ENCODE measurements at places on chromosomes 13 and 19.
A peak's percentile ranks its signal among the peaks of the same experiment; 100 is the strongest.

DNA sequence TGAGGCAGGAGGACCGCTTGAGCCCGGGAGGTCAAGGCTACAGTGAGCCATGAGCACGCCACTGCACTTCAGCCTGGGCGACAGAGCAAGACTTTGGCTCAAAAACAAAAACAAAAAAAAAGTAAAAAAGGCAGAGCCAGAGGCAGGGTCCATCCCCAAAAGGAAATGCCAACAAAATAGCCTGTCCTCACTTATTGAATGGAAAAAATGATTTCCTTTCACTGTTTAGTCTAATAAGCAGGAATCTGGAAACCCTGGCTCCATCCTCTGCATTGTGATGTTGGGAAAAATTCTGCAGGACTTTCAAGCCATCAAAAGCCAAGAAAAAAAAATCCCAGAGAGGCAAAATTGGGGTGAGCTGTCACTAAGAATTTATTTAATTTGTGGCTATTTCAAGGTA is 23.2 kb downstream of the ZIC5 start:
- no peak for DNase-seq

- no peak for DNase-seq
These were observed 167.1 kb downstream of the PCDH9 start for GRCh38 chr13:67063036-67063435.

GRCh38 chr13:112569821-112570220 is 18.1 kb downstream of the TUBGCP3 start:
- no peak for DNase-seq

- DNase-seq = no peak
These were observed 1273.3 kb upstream of the ATXN8OS start for GRCh38 chr13:68834375-68834774.

GRCh38 chr13:105196052-105196451 is 1339.4 kb downstream of the EFNB2 start:
- DNase-seq = peak; percentile 71

DNA sequence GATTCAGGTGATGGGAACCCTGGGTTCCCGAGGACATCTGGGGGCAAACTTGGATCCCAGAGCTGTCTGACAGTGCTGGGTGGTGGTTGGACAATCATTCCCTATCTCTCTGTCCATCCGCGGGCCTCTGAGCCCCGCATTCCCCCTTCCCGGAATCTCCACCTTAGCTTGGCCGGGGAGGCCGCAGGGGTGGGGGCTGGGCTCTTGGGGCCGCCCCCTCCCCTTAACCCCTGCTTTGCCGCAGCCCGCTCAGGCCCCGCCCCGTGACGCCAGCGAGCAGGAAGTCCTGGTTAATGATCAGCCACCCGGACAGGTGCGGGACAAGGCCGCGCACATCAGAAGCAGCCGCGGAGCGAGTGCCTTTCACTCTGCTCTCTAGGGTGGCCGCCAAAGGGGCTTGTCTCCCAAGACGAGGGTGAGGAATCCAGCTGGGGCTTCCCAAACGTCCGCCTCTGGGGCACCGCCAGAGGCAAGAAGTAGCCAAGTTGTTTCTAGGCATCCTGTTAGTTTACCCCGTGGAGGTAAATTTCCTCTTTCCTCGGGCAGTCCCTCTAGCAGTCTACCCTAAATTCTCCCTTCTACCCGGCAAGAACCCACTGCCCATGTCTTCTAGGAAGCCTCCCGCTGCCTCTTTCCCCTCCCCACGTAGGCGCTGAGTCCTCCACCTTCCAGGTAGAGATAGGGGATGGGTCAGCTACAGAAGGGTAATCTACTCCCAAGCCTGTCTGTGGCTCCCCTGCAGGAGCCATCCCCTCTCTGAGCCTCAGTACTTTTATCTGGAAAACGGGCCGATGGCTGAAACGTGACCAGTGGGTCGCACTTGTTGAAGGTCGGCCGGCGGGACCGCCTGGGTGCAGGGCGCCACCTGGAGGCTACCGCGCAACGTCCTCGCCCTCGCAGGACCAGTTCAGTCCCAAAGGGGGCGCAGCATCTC is 3.0 kb downstream of the IRF2BP1 start:
- DNase-seq = no peak

GRCh38 chr13:103788061-103788652 is 721.9 kb upstream of the SLC10A2 start:
- no peak for DNase-seq

DNA sequence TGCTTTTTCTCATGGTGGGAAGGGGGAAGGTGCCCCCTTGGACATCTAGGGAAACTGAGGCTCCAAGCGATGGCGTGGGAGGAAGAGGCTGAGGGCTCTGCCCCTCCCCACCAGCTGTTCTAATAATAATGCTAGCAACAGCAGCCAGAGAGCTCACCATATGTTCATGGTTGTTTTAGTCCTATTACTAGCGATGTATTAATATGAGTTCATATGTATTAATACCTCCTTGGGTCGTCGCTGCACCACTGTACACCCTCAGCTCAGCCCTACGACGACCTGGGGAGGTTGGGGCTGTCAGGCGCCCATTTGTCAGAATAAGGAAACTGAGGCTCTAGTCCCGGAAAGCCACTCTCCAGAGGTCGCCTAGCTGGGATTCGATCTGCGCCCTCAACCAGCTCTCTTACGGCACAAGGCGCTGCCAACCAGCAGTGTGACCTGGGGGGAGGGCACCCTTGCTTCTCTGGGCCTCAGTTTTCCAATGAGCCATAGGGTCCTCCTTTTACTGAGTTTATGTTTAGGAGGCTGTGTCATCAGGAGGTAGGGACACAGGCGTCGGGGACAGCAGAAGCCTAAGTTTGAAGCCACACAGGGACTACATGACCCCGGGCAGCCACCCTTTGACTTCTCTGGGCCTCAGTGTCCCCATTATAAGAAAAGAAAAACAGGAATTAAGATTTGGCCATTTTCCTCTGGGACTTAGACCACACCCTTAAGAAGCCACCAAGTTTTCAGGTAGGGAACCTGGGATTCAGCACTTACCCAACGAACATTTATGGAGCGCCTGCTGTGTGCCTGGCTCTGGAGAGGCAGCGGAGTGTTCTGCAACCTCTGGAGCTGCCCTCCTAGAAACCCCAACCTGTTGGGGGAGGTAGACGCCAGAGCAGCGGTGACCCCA is 664 bp downstream of the MAST3 start:
- no peak for DNase-seq

- DNase-seq = no peak
These were observed 523.9 kb upstream of the ARGLU1 start for GRCh38 chr13:107091861-107092260.

GRCh38 chr19:30402436-30403202 is 30.4 kb downstream of the ZNF536 start:
- no peak for DNase-seq

- DNase-seq = no peak
These were observed 212.5 kb upstream of the ZNF536 start for GRCh38 chr19:30159636-30160035.

- no peak for DNase-seq
These were observed 611.4 kb downstream of the DACH1 start for GRCh38 chr13:71255633-71256032.

DNA sequence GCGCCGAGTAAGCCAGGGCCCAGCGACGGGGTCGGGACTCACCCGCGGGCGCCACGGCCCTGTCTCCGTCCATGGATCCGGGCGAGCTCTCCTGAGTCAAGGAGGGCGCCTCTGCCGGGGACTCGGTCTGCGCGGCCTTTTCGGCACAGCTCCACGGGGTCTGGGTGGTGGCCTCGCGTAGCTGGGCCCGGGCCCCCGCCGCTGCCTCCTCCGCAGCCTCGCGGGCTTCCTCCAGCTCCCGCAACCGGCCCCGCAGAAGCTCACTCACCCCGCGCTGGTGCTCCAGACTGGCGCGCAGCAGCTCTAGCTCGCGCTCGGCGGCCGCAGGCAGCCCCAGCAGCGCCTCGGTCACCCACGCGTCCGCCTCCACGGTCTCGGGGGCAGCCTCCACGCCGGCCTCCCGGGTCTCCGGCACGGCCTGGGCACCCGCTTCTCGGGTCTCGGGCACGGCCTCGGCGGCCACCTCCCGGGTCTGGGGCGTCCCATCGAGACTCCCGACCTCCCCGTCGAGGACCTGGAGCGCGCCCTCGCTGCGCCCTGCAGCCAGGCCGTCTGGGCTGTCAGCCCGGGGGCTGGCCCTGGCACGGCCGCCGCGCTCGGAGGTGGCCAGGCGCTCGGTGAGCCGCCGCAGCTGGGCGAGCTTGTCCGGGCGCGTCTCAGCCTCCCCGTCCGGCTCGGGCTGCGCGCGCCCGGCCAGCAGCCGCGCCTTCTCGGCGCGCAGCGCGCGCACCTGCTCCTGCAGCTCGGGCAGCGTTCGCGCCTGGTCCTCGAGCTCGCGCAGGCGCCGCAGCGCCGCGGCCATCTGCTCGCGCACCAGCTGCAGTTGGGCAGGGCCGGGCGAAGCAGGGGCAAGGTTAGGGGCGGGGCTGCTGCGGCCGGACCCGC is 8.4 kb downstream of the KANK3 start:
- no peak for DNase-seq

DNA sequence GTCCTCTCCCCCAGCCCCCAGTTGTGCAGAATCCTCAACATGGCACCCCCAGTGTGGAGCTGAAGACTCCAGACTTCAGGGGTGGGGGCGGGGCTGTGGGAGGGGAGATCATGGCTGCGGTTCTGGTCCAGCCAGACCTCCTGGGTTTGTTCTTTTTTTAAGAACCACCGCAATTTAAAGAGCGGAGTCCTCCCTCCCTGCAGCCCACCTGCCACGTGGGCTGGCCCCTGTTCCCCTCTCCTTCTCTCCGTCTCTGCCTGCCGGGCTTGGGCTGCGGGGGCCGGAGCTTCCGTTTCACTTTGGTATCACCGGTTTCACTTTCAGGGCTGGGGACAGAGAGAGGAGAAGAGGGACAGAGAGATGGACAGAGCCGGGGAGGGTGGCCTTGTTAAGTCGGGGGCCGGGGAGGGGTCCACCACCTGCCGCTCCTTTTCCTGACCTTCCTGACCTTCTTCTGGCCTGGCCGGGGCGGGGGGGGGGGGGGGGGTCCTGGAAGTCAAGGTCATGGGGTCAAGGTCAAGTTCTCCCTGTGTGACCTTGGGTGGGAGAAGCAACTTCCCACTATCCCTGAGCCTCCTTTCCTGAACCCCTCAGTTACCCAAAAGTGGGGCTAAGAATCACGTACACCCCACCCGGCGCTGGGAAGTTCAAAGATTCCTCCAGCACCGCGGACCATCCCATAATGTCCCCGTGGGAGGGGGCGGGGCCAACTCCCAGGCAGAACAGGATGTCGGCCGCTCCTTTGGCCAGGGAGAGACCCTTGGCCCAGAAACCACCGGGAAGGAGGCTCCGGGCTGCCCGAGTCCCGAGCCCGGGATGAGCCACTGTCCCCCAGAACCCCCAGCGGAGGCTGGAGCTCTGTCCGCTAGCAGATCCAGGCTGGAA is 11.3 kb upstream of the ZBTB7A start:
- DNase-seq = no peak

DNA sequence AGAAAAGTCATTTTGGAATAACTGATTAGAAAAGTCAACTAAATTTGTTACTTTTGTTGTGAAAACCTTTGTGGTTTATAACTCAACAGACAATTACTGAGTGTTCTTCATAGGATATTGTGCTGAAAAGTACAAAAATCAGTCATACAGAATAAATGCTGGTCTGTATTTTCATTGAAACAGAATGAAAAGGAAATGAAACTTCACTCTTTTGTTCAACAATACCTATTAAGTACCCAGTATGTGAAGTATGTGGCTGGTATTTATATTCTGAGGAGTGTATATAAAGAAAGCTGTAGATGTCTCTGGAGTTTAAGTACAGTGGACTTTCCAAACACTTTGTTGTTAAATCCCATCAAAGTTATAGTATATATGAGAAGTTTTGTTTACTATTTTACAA is 828.4 kb upstream of the ATXN8OS start:
- no peak for DNase-seq

DNA sequence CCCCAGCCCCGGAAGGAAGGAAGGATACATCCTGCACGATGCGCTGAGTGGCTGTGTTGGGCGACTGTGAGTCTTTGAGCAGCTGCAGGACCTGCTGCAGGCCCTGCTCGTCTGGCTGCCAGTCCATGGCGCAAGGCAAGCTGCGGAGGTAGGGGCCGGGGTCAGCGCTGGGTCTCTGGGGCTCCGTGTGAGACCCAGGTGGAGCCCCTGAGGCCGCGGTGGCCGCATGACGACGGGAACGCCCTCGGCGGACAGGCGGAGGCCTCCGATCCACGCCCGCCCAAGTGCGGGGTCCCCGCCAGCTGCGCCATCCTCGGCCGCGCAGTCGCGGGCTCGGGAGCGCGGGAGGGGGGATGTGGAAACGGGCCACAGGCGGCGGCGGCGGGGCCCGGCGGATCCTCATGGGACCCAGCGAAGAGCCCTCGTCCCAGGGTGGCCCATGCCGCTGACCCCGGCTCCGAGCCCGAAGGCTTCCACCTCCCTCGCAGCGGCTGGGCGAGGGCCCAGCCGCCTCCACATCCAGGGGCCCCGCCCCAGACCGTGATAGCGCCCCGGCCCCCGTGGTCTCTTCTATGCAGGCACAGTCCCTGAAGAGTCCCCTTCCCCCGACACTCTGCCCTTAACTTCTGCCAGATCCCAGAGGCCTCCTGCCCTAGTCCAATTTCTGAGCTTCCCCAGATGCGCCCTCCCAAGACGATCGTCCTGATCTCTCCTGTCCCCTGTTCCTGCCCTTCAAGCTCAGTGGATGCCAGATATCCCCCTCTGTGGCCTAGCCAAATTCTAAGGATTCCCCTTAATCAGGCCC is 2.7 kb downstream of the TNPO2 start:
- DNase-seq = no peak

DNA sequence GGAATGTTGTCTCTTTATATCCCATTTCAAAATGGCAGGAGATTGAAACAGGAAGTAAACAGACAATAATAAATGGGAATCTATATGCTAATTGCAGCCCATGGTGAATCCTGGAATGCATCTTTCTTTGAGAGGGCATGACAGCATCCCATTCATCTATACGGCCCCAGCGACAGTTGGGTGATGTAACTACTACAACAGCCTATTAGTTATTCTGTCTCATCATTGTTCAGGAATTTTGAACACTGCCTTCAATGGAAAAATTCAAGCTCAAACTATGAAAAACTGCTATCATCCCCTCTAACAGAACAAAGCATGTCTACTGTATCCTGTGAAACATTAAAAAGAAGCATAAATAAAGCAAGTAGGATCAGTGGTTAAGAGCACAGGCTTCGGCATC is 262.1 kb downstream of the DCT start:
- no peak for DNase-seq

DNA sequence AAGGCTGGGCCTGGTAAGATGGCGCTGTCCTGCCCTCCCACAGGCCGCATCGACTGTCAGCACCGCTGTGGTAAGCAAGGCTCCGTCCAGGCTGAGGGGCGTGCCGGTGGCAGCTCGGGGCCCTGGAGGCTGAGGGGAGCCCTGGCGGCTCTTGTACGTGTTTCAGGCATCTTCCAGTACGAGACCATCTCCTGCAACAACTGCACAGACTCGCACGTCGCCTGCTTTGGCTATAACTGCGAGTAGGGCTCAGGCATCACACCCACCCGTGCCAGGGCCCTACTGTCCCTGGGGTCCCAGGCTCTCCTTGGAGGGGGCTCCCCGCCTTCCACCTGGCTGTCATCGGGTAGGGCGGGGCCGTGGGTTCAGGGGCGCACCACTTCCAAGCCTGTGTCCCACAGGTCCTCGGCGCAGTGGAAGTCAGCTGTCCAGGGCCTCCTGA is 1.2 kb downstream of the IZUMO4 start:
- no peak for DNase-seq

- peak; percentile 11 for DNase-seq
These were observed 12.2 kb upstream of the LILRA5 start for GRCh38 chr19:54325194-54325621.
